ENCODE measurements at places on chromosomes 2 and 18.

DNA sequence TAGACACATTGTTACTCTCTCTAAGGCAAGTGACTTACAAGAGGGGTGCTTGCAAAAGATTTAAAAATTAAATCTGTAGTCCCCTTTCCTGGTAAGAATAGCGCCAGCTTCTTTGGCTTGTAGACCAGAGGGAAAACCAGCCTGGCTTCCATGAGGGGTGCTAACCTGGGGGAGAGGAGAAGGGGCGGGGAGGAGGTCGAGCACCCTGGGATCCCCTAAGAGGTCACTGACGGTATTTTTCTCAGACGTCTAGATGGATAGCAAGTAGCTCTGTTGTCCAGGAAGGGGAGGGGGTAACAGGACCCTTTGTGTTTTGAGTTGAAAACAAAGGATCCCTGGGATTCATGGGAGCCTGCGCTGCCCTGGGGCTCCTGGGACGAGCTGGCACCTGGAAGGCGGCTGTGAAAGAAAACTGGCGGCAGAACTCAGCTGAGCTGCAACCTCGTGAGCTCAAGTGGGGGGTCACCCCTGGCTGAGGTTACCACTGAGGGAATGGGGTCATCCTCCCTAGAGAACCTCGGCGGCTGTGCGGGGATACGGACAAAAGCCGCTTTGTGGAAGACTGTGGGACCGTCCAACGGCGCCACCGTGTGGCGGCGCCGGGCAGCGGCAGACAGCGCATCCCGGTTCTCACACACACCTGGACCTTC is 37.8 kb upstream of the MRPL19 start:
- DNase-seq: peak; percentile 67

GRCh38 chr2:215609089-215610032 is 173.5 kb upstream of the FN1 start:
- DNase-seq: no peak

DNA sequence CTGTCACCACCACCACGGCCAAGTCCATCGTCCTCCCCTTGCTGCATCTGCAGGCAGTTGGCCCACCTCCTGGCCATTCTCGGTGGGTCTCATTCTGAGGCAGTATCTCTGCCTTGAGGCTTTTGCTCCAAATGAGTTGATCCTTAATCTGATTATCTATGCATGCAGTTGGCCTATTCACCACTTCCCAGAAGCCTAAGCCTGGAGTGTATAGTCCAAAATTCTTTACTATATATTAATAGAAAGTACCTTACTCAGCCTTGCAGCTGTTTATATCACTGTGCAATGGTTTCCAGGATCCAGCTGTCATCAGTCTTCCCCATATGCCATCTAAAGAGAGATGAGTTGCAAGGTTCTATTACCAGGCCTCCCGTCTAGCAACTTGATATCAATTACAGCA is 292.4 kb downstream of the SS18 start:
- DNase-seq: no peak

- no peak for DNase-seq
These were observed 302.1 kb downstream of the ARHGAP15 start for GRCh38 chr2:143431316-143431715.

DNA sequence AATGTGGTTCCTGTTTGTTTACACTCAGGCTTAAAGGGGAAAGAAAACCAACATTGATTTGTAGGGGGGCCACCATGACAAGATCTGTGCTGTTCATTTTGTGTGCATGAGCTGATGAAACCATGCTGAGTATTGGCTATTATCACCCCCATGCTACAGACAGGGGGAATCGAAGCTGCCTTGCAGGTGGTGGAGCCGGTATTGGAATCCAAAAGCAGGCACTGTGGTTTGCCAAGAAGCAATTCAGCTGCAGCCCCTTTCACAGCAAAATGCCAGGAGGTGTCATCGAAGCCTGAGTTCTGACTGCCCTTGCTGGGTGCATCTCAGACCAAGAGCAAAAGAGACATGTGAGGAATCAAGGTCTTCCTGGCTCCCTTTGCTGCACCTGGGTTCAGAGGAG is 221.9 kb downstream of the UXS1 start:
- no peak for DNase-seq

GRCh38 chr2:148503516-148503915 is 141.0 kb upstream of the EPC2 start:
- no peak for DNase-seq

GRCh38 chr2:212898011-212898410 is 253.4 kb downstream of the IKZF2 start:
- no peak for DNase-seq

DNA sequence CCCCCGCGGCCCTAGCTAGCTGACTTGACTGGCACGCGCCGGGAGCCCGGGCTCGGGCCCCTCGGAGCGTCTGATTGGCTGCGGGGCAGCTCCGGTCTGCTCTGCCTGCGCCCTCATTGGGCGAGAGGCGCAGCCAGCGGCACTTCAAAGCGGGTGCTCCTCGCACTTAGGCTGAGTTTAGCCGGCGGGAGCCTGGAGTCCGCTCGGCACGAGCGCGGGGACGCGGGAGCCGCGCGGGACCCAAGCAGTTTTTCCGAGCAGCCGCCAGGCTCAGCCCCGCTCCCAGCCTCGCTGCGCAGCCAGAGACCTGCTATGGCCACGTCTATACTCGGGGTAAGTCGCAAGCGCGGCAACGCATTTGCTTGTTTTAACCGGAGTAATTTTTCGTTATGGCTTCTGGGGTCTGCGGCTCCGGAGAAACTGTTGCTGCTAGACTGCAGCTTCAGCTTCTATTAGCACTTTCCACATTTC is at the start of gene SP9:
SP9 (plus strand) TSS at position 174 of the 471 bp plus-strand sequence; CDS start at position 313, 139 bp downstream.
- peak; percentile 56 for DNase-seq

GRCh38 chr2:239853121-239853520 is 172.0 kb downstream of the NDUFA10 start:
- no peak for DNase-seq

GRCh38 chr2:181306785-181307184 is 150.4 kb upstream of the ITGA4 start:
- no peak for DNase-seq

DNA sequence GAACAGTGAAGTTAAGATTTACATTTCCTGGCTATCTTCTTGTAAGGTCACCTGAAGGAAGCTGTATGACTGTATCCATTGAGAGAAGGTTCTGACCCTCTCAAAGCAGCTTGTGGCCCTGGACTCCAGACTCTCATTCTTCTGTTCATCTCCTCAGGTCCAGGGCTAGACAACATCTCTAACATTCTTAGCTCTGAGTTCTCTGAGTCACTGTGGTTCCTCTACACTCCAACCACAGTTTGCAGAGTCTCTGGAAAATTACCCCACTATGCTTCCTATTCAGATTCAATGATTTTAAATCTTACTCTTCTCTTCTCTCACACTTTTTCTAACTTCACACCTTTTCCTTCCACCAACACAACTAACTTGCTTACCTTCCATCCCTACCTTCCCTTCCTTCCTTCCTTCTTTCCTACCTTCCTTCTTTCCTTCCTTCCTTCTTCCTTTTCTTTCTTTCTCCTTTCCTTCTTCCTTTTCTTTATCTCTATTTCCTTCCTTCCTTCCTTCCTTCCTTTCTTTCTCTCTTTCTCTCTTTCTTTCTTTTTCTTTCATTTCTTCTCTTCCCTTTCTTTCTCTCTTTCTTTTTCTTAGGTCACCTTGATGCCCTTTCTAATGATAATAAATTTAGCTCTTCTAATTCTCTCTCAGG is 824.3 kb upstream of the ZEB2 start:
- DNase-seq: no peak

DNA sequence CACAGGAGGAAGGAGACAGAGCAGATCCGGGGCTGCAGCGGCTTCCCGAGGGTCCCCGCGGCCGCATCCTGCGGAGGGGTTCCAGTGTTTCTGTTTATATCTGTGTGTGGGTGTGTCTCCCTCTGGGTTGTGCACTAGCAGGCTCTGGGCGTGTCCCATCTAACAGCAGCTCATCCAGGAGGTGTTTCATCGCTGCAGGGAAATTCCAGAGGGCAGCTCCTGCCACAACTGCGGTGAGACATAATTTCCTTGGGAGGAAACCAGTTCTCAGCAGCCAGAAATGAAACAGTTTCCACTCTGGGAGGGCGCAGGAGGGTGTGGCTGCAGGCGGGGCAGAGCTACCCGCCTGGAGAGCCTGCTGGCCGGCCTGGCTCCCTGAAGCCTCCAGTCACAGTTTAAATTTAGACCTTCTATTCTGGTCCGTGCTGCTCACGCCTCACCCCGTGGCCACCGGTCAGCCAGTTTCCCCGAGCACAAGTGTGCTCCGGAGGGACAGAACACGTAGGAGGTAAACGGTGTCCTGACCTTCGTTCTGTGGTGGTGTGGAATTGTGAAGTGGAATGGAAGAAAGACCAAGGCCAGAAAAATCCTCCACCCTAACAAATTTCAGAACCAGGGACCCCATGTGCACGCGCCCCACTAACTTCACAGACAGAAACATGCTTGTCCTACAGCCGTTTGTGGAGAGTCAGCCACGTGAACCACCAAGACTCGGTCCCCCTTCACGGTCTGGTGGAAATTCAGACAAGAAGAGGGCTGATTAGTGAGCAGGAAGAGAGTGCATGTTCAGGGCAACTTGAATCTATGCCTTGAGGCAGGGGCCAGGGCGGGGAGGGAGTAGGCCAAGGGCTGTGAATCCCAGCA is 50.2 kb downstream of the TEX44 start:
- DNase-seq: peak; percentile 70

DNA sequence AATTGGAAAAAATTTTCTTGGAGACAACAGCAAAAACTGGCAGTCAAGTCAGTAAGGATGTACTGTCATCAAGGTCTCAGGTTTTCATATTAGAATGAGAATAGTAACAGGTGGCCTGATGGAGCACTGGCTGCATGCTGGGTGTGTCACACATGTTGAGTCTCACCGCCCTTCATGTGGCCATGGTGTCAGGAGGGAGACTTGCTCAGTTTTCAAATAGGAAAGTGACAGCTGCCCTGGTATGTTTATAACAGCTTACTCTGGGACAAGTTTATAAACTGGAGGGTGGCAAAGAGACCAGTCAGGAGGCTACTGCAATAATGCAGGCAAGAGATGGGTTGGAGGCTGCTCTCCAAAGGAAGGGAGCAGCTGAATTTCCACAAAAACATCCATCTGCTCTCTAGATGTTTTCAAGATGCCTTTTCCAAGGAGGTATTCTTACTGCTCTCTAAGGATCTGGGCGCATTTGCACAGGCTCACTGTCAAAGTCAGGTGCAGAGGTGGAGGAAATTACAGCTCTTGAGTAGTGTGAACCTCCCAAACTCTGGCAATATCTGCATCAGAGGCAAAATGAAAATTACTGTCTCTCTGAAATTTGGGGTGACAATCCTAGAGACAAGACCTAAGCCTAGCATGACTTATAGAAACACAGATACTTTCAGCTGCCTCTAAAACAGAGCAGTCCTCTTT is 321.9 kb upstream of the RAB12 start:
- DNase-seq: no peak

DNA sequence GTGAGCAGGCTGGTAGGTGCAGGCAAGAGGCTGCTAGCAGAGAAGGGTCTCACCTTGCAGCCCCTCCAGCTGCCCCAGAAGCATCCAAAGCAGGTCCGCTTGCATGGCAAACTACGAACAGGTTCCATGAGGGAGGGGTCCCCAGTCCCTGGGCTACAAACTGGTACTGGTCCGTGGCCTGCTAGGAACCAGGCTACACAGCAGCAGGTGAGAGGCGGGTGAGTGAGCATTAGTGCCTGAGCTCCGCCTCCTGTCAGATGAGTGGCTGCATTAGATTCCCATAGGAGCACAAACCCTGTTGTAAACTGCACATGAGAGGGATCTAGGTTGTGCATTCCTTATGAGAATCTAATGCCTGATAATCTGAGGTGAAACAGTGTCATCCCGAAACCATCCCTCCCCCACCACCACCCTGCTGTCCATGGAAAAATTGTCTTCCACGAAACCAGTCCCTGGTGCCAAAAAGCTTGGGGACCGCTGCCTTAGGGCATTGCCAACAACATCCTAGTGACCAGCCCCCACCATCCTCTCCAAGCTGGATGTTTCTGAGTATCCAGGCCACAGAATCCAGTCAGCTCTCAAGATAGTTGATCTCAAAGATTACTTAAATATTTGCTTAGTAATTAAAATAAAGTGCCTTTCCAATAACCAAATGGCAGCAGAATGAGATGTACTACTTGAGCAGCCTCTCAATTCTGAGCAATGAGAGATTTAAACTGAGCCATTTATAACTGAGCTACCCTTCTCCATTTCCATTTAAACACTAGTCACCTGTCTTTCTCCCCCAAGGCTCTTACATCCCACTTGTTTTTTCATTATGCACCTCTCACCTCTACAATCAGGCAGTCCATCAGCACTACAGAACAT is 32.4 kb downstream of the LRP2 start:
- no peak for DNase-seq

DNA sequence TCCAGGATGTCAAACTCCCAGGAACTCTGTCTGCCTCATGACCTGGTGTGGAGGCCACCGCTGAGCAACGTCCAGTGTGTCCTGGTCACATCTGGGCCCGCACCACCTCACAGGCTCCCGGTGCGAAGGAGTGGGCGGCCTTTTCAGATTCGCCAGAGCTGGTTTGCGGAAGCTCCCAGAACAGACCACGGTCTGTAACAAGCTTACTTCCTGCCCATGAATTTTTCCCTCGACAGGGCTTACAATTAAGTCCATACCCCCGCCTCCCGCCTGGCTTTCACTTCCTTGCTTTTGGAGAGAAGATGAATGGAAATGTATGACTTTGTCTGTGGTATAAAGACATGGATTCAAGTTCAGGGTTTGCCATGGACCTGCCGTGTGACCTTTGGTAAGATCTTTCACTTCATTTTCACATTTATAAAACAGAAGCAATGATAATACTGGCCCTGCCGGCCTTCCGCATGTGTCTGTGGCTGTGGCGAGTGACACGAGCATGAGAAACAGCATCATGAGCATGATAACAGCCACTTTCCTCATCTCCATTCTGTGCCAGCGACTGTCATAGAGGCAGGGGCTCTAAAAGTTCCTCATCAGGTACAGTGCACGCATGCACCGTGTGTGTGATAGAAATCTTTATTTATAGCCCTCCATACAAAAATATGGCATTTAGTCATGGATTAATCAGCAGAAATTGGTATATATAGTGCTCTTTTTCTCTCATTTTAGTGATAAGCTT is 31.0 kb upstream of the KCNF1 start:
- DNase-seq: no peak

DNA sequence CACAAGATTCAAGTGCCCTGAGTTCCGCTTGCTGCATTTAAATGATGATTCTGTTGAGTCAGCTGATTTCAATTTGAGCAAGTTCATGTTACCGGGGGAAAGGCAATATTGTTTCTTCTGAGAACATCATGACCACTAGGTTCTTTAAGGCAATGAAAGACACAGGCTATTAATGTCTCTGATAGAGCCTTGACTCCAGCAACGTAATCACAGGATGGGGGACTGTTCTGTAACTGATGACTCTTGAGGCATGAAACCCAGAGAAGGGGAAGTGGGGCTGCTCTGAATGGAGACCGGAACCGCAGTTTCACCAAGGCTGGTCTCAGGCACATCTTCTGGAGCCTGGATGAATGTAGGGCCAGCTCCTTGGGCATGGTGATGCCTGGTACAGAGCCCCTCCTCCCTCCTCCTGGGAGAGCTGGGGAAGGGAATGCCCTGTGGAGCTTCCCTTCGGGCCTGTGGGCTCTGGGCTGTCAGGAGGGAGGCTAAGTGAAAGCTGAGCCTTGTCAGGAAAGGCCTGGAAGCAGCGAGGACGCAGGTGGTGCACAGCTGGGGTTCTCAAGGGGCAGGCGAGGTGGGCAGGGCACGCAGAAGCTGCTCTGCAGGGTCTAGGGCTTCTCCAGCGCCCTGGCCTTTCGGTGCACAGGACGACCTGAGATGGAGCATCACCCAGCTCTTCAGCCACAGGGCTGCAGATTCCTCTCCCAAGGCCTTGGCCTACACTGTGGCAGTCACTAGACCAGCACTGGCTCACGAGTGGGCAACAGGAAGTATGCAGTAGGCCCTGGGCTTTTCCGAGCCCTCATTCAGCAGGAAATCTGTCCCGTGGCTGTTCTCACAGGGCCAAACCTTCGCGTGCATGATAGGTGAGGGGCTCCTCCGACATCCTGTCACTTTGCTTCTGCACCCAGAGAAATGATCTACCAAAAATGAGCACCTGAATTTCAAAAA is 36.6 kb upstream of the PRLH start:
- DNase-seq: no peak

Measured in activated T-cell treated with anti-CD3 and anti-CD28 coated beads, Interleukin-2, amount 50 U/mL, for 24 hours (primary cell).